ENCODE measurements at places on chromosomes 5 and 9.

GRCh38 chr5:105688227-105688792, 1982.4 kb downstream of the EFNA5 start:
- DNase-seq = no peak

DNA sequence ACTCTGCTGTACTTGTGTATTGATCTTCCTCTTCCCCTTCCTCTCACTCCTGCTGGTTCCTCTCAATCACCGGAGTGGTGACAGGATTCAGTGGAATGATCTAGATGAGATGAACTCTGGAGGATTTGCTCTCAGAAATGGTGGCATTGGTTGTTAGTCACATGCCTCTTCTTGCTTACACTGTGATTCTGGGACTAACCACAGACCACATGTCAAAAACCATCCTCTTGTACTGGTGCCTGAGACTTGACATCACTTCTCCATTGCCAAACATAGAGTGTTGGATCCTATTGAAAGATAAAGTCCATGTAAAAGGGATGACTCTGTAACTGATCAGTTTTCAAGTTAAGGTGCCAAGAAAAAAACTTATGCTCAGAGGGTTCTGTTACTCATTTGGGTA, 506.5 kb downstream of the DMAC1 start:
- no peak for DNase-seq

GRCh38 chr5:116671211-116671736, 96.7 kb upstream of the SEMA6A start:
- DNase-seq = no peak

DNA sequence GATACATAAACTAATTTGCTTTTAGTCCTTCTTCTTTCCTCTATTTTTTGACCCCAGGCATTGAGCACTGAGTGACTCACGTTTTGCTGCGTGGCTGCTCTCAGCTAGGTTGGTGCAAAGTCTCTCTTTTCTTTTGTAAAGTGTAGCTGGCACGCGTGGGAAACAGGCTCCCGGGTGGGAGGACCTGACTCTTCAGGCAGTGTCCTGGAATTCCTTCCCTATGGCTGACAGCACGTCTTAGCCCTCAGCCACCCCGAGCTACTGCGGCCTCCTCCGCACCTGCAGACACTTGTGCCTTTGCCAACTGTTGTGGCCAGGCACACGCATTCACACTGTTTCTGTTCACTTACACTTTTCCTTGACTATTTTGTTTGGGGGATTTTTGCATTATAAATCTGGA, 877 bp upstream of the SCGB3A1 start:
- no peak for DNase-seq

DNA sequence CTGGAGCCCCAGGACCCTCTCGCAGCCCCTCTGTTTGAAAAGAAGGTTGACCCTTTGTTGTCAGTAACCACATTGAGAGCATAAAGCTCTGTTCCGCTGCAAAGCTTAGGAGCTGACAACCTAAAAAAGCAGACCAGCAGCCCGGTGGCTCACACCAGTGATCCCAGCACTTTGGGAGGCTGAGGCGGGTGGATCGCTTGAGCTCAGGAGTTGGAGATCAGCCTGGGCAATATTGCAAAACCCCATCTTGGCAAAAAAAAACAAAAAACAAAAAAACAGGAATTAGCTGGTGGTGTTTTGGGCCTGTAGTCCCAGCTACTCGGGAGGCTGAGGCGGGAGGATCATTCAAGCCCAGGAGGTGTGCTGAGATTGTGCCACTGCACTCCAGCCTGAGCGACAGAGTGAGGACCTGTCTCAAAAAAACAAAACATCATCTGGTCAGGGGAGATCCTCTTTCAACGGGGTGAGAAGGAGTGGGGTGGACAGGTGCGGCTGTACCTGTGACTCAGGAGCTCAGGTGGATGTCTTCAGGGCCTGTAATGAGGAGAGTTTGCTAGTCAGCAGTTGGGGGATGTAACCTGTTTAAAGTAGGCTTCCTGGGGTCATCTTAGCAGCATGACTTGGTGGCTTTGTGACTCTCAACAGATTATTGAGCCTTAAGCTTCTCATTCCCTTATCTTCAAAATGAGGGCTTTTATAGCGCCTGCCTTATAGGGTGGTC, 694 bp upstream of the REEP2 start:
- DNase-seq = peak; percentile 12

- DNase-seq = no peak
These were observed 324.1 kb upstream of the KIF2A start for GRCh38 chr5:61981886-61982285.

GRCh38 chr9:76701441-76702039, 62.7 kb upstream of the PCA3 start:
- peak; percentile 77 for DNase-seq

DNA sequence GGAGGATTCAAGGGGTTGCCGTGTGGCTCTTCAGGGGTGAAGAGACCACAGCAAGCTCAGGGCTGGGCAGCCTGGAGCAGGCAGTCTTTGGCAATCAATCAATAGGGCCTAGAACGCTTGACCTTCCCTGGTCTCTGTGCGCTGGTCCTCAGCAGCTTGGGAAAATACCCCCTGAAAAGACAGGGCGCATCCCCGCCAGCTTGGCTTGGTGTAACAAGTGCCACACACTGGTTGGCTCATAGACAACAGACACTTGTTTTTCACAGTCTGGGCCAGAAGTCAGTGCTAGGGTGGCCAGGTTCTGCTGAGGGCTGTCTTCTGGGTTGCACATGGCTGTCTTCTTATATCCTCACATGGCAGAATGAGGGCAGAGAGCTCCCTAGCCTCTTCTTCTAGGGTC, 141.1 kb downstream of the HSD17B3 start:
- no peak for DNase-seq

- peak; percentile 29 for DNase-seq
These were observed 25.7 kb downstream of the CDKN2A start for GRCh38 chr9:21968331-21969010.

DNA sequence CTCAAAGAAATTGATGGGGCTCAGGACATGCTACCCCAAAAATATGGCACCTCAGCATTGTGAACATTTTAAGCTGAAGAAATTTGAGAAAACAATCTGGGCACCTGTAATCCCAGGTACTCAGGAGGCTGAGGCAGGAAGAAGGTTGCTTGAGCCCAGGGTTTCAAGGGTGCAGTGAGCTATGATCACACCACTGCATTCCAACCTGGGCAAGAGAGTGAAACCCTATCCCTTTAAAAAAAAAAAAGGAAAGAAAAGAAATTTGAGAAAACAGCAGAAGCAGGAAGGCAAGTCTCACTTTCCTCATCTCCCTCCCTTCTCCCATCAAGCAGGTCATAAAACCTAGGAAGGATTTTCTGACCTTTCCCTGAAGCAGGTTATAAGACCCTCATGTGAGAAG, 23.6 kb downstream of the TPD52L3 start:
- DNase-seq = no peak

- DNase-seq = no peak
These were observed 67.3 kb upstream of the STK32A start for GRCh38 chr5:147167529-147167928.

- DNase-seq = no peak
These were observed 15.0 kb downstream of the CACNA1B start for GRCh38 chr9:137892424-137893191.

- DNase-seq = no peak
These were observed 31.7 kb upstream of the GRHPR start for GRCh38 chr9:37390759-37391158.

- DNase-seq = no peak
These were observed 22.0 kb upstream of the EMB start for GRCh38 chr5:50463047-50463446.

GRCh38 chr5:154850255-154851062, at the start of gene FAXDC2:
Gene FAXDC2, minus strand, starts transcription at chr5:154850603. Its CDS starts 12,425 bp downstream, at chr5:154838178.
- DNase-seq = peak; percentile 79

DNA sequence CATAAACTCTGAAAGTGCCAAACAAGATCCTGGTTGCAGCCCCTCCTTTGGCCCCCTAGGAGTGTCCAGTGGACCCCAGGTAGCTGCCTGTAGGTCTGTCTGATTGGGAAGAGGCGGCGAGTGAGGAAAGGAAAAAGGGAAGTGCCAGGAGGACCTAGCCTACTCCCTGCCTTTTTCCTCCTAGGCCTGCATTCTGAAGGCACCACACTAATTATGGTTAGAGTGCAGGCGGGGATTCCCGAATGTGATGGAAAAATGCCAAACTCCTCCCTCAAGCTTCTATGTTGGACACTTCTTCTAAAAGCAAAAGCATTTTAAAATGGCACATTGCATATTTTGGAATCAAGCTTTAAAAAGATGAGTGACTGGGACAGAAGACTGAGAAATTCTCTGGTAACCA, 83.2 kb upstream of the SMIM15 start:
- peak; percentile 22 for DNase-seq

GRCh38 chr9:129717991-129718390, 34.9 kb downstream of the PTGES start:
- no peak for DNase-seq

GRCh38 chr5:85484982-85485574, 1100.4 kb upstream of the EDIL3 start:
- no peak for DNase-seq

GRCh38 chr9:116286297-116286696, 132.7 kb downstream of the PAPPA start:
- DNase-seq = no peak

GRCh38 chr9:34589636-34590380, at the start of gene CNTFR:
Gene CNTFR, minus strand, starts transcription at chr9:34589724. Its CDS starts 20,743 bp downstream, at chr9:34568981.
- DNase-seq = no peak

DNA sequence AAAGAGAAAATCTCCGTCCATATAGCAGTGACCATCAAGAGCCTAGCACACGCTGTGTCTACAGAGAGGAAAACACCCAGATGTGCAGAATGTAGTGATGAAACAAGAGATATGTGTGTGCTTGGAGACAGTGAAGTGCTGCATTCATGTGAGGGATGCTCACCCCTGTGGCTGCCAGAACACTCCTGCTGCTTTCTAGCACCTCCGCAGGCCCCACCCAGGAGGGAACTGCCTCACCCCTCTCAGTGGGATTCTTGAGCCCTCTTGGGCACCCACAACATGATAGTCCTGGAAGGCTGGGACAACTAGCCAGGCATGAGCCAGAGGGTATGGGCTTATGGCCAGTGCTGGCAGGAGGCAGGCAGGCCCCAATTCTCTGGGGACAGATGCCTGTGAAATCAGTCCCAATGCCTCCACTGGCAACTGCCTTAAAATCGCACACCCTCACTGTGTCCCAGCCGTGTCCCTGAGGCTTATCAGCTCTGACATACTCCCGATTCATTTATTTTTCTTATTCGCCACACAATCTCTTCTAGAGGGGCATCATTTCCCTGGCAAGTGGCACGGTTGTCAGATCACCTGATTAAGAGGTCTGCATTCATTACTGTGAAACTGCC, 73.2 kb upstream of the FSTL4 start:
- DNase-seq = no peak

- DNase-seq = peak; percentile 45
These were observed 113.4 kb downstream of the PAPPA start for GRCh38 chr9:116267021-116267420.

- DNase-seq = peak; percentile 76
These were observed 132.9 kb upstream of the CHD1 start for GRCh38 chr5:99061711-99062110.

DNA sequence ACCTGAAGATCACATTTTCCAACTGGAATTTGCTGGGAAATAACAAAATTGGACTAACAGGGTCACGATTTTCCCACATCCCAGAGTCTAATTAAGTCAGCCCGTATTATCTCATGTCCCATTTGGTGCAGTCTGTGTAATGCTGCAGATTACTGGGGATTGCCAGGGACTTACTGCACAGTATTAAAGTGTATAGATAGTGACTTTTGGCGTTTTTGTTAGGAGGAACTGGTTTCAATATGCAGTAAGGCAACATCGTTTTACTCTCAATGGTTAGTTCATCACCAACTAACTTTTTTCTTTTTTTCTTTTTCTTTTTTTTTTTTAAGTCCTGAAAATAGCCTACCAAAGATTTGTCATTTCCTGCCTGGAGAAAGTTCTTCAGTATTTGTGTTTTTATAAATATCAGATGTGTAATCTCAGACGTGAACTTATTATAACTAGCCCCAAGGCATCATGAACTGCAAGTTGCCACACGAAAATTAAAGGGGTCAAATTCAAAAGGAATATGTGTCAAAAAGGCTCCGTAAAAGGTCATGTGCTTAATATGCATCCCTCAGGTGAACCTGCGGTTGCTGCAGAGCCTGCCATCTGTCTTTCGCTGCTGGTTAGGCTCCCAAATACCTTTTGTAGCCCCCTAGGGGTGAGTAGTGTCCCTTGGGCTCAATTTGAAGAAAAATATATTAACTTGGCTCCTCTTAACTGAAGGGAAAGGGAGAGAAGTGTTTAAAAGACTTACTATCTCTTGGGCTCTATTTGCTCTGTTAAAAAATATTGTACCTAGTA, 176.7 kb upstream of the ADAMTSL1 start:
- DNase-seq = peak; percentile 52

DNA sequence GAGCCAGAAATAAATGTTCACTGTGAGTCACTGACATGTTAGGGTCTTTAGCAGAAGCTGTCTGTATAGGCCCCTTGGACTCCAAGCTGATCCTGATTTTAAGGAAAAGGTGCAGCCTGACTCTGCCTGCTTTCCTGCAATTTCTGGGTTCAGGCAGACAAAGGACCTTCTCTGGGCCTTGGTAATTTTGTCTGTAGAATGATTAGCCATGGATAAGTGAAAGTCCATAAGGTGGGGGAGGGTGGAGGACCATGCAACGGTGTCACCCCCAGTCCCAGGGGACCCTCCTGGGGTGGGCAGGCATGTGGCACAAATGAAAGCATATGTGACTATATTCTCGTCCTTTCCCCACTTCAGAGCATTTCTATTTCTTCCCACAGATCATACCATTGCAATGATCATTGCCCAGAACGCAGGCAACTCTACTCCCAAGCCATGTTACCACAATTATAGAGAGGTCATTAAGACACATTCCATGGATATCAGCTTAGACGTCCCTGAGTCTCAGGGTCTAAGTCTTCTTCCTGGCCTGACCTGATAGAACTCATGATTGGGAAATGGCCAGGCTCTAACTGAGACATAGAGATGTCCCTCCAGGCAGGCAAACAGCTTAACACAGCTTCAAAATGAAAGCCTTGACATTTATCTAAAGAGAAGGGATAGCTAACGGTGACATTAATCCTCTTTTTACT, 157.9 kb upstream of the ALDH1B1 start:
- DNase-seq = no peak

DNA sequence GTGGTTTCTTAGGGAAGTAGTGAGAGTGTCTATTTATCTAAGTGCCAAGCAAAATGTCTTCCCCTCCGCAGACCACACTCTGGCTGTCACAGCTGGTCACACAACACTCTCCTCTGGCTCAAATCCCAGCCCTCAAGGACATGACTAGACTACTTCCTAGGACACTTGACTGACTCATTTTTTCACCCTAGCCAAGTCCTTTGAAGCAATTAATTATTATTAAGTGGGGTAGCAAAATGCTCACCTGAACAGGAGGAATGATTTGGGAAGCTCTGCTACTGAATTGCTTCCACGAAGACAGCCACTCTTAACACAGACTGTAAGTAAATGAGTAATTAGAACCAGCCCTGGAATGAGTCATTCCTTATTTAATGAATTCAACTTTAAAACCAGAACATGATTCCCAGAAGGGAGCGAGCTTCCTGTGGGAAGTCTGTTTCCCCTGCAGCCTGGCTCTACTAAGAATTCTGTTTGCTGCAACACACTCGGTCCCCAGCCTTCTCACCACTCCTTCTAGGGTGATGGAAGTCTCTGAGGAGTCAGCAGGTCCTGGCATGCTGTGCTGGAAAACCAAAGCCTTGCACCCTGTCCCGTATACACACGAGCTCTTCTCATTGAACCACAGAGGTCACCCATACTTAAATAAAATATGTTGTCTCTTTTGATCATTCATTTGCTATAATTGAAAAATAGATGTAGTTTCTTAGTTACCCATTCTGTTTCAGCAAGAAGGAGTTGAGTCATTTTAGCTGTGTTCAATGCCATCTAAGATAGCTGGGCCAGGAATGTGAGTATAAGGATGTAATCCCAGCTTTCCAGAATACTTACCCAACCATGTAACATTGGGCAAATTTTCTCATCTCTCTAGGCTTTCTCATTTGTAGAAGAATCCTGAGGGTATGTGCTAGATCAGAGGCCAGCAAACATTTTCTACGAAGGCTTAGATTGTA, 218.6 kb upstream of the RASEF start:
- peak; percentile 83 for DNase-seq

Data from AG10803 (cell line).